ENCODE measurements at places on chromosomes 4 and X. TPM values are rescaled to one million over a fixed set of nuclear protein-coding genes. Genes with fewer than 3 reads are reported as not detected.

The GABRA4 gene
- total RNA-seq: 0.02 TPM

The MYL5 gene
- total RNA-seq: 20.3 TPM

The TGIF2LX gene
- not detected for total RNA-seq

The TASL gene
- total RNA-seq: 0.49 TPM

The IL1RAPL1 gene
- total RNA-seq: not detected

The HMX1 gene
- not detected for total RNA-seq

GRCh38 chr4:160716551-160716950, 1447.2 kb downstream of the FSTL5 start:
- H3K4me3 ChIP-seq: no peak overlapping the region
- H3K27me3 ChIP-seq: no peaks in the 10 kb centered on the region
- no peaks in the 10 kb centered on the region for H3K4me1 ChIP-seq
- H3K27ac ChIP-seq: no peak overlapping the region

GRCh38 chr4:1244081-1244977, 4.6 kb downstream of the CTBP1 start:
- DNase-seq: no peak
- no peak overlapping the region for H3K27ac ChIP-seq
- no peaks in the 10 kb centered on the region for H3K36me3 ChIP-seq
- H3K4me3 ChIP-seq: no peak overlapping the region

- DNase-seq: no peak
- no peak overlapping the region for H3K27ac ChIP-seq
- H3K27me3 ChIP-seq: peaks cover 39% of the 10 kb centered on the region
- no peaks in the 10 kb centered on the region for H3K36me3 ChIP-seq
These were observed 4.1 kb downstream of the PCDH7 start for GRCh38 chr4:30724247-30724646.

GRCh38 chr4:76208005-76208765, 5.4 kb downstream of the SCARB2 start:
- H3K4me1 ChIP-seq: peaks cover 92% of the 10 kb centered on the region
- peak overlapping the region; percentile 36 for H3K4me3 ChIP-seq
- no peaks in the 10 kb centered on the region for H3K36me3 ChIP-seq

DNA sequence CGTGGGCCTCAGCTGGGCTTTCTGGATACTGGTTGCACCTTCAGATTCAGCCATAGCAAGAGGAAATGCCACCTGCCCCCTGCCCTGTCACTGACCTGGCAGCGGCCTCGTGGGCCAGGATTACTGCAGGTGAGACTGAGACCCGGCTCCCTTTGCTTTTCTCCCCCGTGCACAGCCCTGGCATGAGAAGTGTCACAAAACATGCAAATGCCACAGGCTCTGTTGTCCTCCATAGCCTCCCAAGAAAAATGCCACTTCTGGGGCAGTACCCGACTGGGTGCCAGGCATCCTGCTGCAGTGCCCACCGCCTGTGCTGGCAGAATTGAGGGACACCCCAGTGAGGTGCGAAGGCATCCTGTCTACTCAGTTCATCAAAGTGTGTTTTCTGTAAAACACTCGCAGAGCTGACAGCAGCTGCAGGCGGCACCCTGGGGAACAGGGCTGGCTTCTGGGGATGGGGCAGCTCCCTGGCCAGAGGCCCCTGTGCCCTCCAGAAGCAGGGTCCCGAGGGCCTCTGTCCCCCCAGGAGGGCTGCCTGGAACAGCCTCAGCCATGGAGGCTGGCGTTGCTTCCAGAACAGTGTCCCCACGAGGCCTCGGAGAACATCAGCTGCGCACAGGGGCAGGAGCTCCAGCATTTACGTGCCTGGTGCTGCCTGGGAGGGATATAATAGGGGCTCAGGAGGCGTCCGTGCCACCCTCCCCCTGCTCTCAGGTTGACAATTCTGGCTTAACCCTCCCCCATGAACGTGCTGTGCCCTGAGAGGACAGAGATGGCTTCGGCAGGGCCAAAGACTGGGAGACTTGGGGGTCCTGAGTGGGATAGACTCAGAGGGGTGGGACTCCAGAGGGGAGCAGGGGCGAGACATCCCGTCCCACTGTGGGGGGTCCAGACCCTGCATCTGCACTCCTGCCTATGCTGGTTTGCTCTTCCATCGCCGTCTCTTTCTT, 99.5 kb upstream of the NKX1-1 start:
- no peak overlapping the region for H3K27ac ChIP-seq
- no peaks in the 10 kb centered on the region for H3K4me1 ChIP-seq
- H3K36me3 ChIP-seq: no peaks in the 10 kb centered on the region
- no peak overlapping the region for H3K4me3 ChIP-seq
- H3K27me3 ChIP-seq: peaks cover 14% of the 10 kb centered on the region
- DNase-seq: peak; percentile 2

DNA sequence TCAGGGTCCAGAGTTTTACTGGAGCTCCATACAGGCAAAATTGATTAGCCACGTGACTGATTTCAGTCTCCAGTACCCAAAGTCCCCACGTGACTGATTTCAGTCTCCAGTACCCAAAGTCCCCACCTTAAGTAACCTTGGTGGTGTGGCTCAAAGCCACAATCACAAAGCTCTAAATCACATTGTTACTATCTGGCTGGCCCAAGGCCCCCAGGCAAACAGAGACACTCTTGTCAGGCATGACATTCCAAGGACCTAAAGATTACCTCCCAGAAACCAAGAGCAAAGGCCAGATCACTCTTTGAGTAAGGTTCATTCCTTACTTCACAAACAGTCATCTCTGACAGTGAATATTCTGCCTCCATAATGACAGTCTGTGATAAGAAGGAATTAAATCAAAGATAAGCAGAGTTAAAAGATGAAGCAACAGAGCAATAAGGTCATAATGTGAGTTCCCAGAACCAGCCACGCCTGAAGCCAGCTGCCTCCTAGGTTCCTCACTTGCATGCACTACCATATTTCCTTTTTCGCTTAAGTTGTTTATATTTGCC, 78.5 kb downstream of the ANXA3 start:
- no peak overlapping the region for H3K4me3 ChIP-seq
- H3K4me1 ChIP-seq: no peaks in the 10 kb centered on the region
- H3K36me3 ChIP-seq: no peaks in the 10 kb centered on the region
- no peak overlapping the region for H3K27ac ChIP-seq
- no peaks in the 10 kb centered on the region for H3K27me3 ChIP-seq

DNA sequence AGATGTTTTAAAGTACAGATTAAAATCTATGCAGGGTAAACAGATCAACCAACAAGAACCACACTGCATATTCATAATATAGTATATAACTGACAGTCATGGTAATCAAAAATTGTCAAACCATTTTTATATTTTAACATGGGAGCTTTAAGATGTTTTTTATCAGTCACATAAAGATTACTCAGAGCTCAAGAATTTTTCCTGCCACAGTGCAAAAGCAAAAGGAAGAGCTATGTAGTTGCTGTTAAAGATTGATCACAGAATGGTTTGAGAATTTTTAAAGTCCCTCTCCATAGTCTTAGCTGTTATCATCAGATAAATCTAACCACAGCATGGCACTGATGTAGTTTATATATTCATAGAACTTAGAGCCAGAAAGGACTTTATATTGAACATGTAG, 8.5 kb downstream of the RAB9B start:
- H3K27ac ChIP-seq: no peak overlapping the region
- H3K4me1 ChIP-seq: no peaks in the 10 kb centered on the region
- no peak for DNase-seq
- no peaks in the 10 kb centered on the region for H3K36me3 ChIP-seq
- no peaks in the 10 kb centered on the region for H3K27me3 ChIP-seq

DNA sequence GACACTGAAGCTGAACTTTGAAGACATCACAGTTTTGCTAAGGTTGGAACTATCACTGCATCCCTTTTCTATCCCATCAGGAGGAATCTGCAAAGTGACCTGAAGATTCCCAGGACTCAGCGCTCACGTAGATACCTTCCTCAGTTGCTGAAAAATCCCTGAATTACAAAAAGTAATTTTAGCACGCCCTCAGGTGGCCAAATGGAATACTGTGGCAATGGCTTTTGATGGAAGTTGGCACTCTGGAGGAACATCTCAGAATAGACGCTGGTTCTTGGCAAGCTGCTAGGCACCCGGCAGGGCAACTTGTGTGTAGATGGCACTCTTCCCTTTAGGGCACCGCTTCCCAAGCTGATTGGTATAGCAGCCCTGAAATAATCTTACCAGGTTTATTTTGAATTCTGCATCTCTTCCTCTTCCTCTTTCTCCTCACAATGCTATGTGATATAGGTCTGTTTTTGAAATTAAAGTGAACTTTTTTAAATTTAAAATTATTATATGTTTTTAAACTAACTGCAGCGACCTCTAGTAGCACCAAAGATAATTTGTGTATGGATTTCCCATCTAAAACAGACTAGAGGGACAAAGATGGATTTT, 16.3 kb upstream of the ESX1 start:
- no peaks in the 10 kb centered on the region for H3K36me3 ChIP-seq
- DNase-seq: peak; percentile 55
- H3K4me3 ChIP-seq: no peak overlapping the region

- no peaks in the 10 kb centered on the region for H3K36me3 ChIP-seq
- H3K4me1 ChIP-seq: no peaks in the 10 kb centered on the region
- H3K27ac ChIP-seq: peak overlapping the region; percentile 44
- no peaks in the 10 kb centered on the region for H3K27me3 ChIP-seq
- H3K4me3 ChIP-seq: no peak overlapping the region
These were observed 97.0 kb downstream of the AFAP1 start for GRCh38 chr4:7842384-7843279.

- H3K36me3 ChIP-seq: no peaks in the 10 kb centered on the region
- no peak for DNase-seq
- H3K27ac ChIP-seq: no peak overlapping the region
These were observed 1077.3 kb upstream of the PCDH10 start for GRCh38 chr4:132071815-132072214.

DNA sequence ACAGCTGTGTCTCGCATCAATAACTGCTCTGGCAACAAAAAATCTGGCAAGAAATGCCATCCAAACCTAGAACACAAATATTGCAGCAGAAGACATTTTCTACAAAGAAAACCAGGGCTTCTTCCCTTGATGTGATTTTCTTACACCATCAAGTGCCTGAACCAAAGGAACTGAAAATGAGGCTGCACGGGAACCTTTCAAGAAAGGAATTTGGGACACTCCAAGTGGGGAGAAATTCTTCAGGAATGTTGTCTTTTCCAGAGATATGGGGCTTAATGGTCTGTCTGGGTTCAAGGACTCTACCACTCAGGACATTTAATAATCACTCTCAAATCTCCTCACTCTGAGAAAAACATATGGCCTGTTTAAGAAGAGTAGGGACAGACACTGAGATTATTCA, 57.6 kb downstream of the PRDM5 start:
- no peaks in the 10 kb centered on the region for H3K36me3 ChIP-seq
- H3K4me3 ChIP-seq: no peak overlapping the region
- H3K27me3 ChIP-seq: no peaks in the 10 kb centered on the region

- DNase-seq: no peak
- H3K36me3 ChIP-seq: no peaks in the 10 kb centered on the region
- H3K4me1 ChIP-seq: peaks cover 10% of the 10 kb centered on the region
- H3K27me3 ChIP-seq: no peaks in the 10 kb centered on the region
- H3K4me3 ChIP-seq: no peak overlapping the region
- H3K27ac ChIP-seq: peak overlapping the region; percentile 1
These were observed 427.9 kb downstream of the SPRY1 start for GRCh38 chr4:123824524-123824923.

GRCh38 chrX:135275973-135276372, 24.1 kb downstream of the ETDA start:
- H3K4me3 ChIP-seq: no peak overlapping the region
- H3K36me3 ChIP-seq: no peaks in the 10 kb centered on the region
- H3K4me1 ChIP-seq: no peaks in the 10 kb centered on the region
- no peaks in the 10 kb centered on the region for H3K27me3 ChIP-seq

DNA sequence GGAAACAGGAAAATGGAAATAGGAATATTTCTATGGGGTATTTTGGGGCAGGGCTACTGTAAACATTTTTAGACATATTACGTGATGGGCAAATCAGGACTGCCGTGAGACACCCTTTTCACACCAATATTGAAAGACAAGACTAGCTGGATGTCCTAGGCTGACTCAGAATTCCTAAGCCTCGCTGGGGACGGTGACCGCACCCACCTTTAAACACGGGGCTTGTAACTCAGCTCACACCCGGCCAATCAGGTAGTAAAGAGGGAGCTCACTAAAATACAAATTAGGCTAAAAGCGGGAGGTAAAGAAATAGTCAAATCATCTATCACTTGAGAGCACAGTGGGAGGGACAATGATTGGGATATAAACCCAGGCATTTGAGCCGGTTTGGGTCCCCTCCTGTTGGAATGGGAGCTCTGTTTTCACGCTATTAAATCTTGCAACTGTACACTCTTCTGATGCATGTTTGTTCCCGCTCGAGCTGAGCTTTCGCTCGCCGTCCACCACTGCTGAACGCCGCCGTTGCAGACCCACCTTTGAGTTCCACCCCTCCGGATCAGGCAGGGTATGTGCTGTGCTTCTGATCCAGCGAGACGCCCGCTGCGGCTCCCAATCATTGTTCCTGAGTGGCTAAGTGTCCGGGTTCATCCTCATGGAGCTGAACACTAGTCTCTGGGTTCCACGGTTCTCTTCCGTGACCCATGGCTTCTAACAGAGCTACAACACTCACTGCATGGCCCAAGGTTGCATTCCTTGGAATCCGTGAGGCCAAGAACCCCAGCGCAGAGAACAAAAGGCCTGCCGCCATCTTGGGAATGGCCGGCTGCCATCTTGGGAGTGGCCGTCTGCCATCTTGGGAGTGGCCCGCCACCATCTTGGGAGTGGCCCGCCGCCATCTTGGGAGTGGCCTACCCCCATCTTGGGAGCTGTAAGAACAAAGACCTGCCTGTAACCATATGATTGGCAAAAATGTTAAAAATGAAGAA, 152.6 kb downstream of the CRLF2 start:
- no peaks in the 10 kb centered on the region for H3K4me1 ChIP-seq
- H3K4me3 ChIP-seq: no peak overlapping the region
- H3K27me3 ChIP-seq: no peaks in the 10 kb centered on the region
- DNase-seq: no peak
- no peaks in the 10 kb centered on the region for H3K36me3 ChIP-seq
- H3K27ac ChIP-seq: no peak overlapping the region

DNA sequence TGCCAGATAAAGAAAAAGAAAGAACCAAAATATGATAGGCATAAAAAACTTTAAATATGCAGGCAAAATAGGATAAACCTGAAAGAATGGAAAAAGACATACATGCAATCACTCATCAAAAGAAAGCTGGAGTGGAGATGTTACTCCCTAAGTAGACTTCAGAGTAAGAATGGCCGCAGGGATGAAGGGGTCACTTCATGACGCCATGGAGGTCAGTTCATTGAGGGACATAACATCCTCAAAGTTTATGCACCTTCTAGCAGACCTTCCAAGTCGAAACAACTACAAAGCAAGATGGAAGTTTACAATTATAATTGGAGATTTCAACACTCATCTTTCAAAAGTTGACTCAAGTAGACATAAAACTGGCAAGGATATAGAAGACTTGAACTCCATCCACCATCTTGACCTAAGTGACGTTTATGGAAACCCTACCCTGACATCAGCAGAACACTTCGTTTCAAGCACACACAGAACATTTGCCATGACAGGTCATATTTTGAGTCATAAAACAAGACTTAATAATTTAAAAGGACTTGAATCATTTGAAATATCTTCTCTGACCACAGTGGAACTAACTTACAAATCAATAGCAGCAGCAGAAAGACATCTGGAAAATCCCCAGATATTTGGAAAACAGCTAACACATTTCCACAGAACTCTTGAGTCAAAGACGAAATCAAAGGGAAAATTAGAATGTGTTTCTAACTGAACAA, 106.0 kb upstream of the LRPAP1 start:
- H3K36me3 ChIP-seq: no peaks in the 10 kb centered on the region
- no peak overlapping the region for H3K27ac ChIP-seq
- H3K27me3 ChIP-seq: peaks cover 11% of the 10 kb centered on the region
- no peak for DNase-seq
- H3K4me3 ChIP-seq: no peak overlapping the region
- no peaks in the 10 kb centered on the region for H3K4me1 ChIP-seq

- DNase-seq: no peak
- no peaks in the 10 kb centered on the region for H3K36me3 ChIP-seq
- H3K4me1 ChIP-seq: no peaks in the 10 kb centered on the region
- H3K27me3 ChIP-seq: no peaks in the 10 kb centered on the region
- no peak overlapping the region for H3K27ac ChIP-seq
These were observed 41.3 kb downstream of the ATG4A start for GRCh38 chrX:108132876-108133275.
